ENCODE measurements at places on chromosomes 6 and 20.

DNA sequence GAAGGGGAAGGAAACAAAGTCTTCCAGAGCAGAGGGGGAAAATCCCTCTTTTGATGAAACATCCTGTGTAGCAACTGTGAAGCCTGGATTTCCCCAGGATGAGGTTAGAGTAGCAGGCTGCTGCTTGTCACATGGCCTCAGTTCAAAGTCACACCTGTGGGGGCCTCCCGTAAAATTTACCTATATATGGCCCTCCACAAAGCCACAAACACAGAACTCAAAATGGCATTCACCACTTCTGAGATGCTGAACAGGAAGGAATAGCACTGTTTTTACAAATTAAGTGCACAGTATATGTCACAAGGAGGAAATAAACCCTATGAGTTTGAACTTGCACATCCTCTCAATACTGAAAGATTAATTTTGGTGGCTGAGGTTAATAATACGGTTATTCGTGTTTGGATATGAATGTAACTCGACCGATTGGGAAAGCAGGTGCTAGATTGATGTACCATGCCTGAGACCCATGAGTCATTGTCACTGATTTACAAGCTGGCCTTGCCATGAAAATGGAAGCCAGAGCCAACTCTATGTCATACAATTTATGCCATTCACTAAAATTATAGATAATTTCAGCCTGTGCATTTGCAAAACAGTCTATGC, 70.6 kb downstream of the SGK1 start:
- no peak for DNase-seq

DNA sequence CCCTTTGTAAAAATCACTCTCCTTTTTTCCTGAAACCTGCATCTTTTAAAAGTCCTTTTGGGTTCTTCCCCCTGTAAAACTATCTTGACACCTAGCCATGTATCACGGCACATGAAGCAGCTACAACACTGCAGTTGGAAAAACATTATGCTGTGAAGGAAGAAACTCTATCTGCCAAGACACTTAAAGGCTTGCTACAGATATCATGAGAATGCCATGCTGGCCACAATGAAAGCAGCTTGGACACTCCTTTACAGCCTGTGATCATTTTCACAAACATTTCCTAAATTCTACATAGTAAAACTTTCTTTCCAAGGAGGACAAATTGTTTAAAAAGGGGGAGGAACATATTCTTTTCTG, 31.8 kb downstream of the CNKSR3 start:
- no peak for DNase-seq

- no peak for DNase-seq
Measured at GRCh38 chr6:167298127-167298526, 7.0 kb downstream of the UNC93A start.

DNA sequence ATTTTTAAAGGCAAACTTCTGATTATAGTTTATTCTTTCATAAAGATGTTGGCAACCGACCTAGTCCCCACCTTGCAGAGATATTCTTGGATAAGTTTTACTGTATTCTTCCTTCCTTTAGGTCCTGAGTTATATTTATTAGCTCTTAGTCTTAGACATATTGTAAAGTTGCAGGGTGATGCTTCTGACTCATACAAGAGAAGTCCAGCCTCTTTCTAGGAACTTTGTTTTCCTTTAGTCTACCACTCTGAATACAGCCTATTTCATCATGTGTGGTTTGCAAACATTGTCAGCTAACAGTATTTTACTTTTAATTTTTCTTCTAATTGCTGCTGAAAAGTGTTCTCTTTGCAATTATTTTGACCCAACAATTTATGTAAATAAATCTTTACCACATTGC, 686.7 kb downstream of the COL12A1 start:
- DNase-seq, result peak; percentile 36

- no peak for DNase-seq
Measured at GRCh38 chr6:168692193-168692914, 251.4 kb downstream of the SMOC2 start.

DNA sequence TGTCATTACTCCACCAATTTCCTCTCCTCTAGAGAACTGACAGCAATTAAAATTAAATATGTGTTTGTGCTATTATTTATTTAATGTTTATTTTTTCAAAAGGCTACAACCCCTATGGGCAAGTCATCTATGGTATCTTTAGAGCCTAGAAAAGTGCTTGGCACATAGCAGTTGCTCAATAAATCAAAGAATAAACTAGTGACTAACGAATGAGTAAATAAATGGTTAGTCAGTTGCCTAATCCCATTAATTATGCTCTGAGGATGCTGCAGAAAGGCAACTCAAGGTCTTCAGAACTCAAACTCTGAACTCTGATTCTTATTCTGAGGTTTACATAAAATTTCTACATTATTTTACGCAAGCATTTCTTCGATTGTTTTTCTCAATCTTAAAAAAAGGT, 193.0 kb upstream of the TSHZ2 start:
- DNase-seq, result no peak

GRCh38 chr6:53921639-53922038, 126.8 kb downstream of the LRRC1 start:
- DNase-seq, result no peak

- DNase-seq, result no peak
Measured at GRCh38 chr6:164579035-164579434, 730.4 kb downstream of the C6orf118 start.

DNA sequence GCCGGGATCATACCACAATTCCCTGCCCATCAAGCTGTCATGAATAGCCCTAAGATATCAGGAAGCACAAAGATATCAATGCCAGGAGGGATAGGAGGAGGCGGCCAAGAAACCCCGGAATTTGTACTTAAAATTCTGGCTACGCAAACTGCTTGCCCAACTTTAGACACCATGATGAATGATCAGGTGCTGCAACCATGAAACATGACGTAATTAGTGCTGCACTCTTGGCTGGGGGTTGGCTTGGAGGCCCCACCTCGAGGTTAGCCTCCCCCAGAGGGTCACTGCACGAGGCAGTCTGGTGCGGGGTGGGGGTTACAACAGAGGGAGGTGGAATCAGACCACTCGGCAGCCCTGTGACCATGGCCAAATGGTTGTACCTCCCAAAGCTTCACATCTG, 8.9 kb downstream of the SIRPA start:
- DNase-seq, result no peak

- DNase-seq, result no peak
Measured at GRCh38 chr6:30726506-30727413, 6.6 kb downstream of the TUBB start.

Data from BJ (cell line).